Aortic smooth muscle cell (primary cell): ENCODE measurements at places on chromosomes 13 and 19. TPM values are rescaled to one million over a fixed set of nuclear protein-coding genes. Genes with fewer than 3 reads are reported as not detected.

Gene MYO1F
- total RNA-seq = 0.13 and 0.19 TPM in 2 replicates

Gene KLK4
- total RNA-seq = not detected in 2 replicates

Gene PRRG2
- total RNA-seq = 0.25 and 0.92 TPM in 2 replicates

Gene TUBA3C
- not detected in 2 replicates for total RNA-seq

Gene BRCA2
- 3.5 and 6.2 TPM in 2 replicates for total RNA-seq

Gene FGF14
- 0.13 and 0.25 TPM in 2 replicates for total RNA-seq

Gene ZNF491
- total RNA-seq = 3.0 and 5.0 TPM in 2 replicates

Gene ADAMTSL5
- total RNA-seq = 3.0 and 3.7 TPM in 2 replicates

Gene LRRC4B
- total RNA-seq = under 0.01 and 0.12 TPM in 2 replicates

Gene ZNF177
- 1.5 and 1.9 TPM in 2 replicates for total RNA-seq

Gene OR7C1
- total RNA-seq = not detected in 2 replicates

Gene SAFB2
- total RNA-seq = 32.4 and 32.9 TPM in 2 replicates

Gene DZIP1
- 30.0 and 31.1 TPM in 2 replicates for total RNA-seq

Gene UPK1A
- total RNA-seq = not detected in 2 replicates

Gene ZNF681
- 0.31 and 0.53 TPM in 2 replicates for total RNA-seq

Gene PSG3
- total RNA-seq = not detected in 2 replicates

Gene KLK3
- not detected in 2 replicates for total RNA-seq

Gene ELSPBP1
- not detected in 2 replicates for total RNA-seq

Gene GIPC3
- under 0.01 and 0.06 TPM in 2 replicates for total RNA-seq

Gene PRKACA
- 52.2 and 60.1 TPM in 2 replicates for total RNA-seq

Gene PTH2
- total RNA-seq = not detected in 2 replicates
